ENCODE measurements at places on chromosomes 12 and 14.

DNA sequence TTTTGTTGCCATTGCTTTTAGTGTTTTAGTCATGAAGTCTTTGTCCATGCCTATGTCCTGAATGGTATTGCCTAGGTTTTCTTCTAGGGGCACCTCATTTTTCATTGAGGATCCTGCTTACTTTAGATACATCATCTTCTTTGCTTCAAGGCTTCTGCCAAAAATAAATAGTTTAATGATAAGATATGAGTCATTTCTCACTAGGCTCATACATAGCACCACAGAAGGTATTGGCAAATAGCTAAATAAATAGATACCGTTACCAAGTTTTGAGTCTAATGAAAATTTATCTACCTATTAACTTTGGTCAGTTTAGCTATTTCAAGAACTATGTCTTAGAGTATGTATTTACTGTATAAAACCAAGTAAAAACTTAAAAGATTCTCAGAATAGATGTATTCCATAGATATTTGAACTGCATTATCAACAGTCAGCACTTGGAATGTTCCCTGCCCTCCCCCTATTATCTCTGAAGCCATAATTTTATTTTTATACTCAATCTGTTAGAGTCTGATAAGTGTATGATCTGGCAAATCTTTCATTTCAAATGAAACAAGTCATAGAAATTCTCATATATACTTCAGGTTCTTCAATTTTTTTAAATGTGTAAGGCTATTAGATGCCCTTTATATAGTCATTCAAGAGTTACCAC lies 310.2 kb downstream of the CCDC91 start:
- DNase-seq: no peak

DNA sequence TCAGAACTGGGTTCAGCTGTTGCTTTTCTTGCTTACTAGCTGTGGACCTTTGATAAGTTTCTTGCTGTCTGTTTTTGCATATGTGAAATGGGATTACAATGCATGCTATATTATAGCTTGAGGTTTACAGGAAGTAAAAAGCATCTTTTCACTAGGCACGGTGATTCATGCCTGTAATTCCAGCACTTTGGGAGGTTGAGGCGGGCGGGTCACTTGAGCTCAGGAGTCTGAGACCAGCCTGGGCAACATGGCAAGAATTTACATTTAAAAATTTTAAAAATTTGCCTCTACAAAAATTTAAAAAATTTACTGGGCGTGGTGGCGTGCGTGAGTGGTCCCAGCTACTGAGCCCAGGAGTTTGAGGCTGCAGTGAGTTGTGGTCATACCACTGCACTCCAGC lies 42.0 kb downstream of the CALM1 start:
- DNase-seq: no peak

- DNase-seq: no peak
These were observed 10.7 kb upstream of the C12orf75 start for GRCh38 chr12:105319691-105320209.

DNA sequence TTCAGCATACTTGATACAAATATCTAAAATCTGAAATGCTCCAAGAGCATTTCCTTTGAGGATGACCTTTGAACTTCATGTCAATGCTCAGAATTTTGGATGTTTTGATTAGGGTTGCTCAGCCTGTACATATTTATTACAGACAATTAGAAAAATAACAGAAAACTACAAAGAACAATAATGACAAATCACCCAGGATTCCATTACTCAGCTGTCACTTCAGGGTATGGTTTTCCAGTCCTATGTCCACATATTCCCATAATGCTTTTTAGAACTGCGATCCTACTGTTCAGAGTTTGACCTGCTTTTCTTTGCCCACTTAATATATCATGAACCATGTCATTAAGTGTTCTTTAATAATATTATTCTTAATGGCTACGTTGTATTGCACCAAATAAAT lies 11.4 kb downstream of the DLGAP5 start:
- no peak for DNase-seq

Measured in stimulated activated naive CD8-positive, alpha-beta T cell treated with anti-CD3 and anti-CD28 coated beads, Interleukin-15, amount 100 ng/mL, for 72 hours (primary cell).